ENCODE measurements at places on chromosomes 2 and 18.

DNA sequence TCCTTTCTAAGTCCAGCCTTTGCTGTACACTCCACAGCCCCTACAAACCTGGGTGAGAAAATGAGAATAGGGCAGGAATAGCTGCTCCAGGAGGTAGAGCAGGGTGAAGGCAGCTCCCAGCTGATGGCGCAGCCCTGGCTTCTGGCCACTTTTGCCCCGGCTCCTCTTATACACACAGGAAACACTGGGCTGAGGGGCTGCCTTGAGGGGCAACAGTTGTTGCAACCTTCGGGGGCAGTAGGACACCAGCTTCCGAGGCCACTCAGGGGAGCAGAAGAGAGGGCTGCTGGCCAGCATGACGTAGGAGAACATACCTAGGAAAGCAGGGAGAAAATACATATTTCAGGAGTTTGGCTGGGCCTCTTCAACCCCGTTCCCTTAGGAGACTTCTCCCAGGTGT lies 8.1 kb downstream of the GGCX start:
- DNase-seq: no peak

DNA sequence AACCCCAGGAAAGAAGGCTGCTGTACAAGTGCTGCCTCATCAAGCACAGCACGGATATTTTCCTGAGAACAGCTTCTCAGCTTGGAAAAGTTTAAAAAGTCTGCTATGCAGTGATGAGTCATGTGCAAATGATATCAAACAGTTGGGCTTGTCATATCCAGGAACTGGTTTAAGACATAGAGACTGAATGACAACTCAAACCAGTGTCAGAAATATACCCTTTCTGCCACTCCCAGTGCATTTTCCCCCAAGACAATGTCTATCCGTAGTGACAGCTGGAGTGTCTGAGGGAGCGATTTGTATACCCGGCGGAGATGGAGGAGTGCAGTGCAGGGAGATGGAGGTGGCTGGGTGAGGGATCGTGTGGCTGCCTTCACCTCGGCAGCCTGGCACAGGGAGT lies 28.2 kb downstream of the SOX11 start:
- no peak for DNase-seq

DNA sequence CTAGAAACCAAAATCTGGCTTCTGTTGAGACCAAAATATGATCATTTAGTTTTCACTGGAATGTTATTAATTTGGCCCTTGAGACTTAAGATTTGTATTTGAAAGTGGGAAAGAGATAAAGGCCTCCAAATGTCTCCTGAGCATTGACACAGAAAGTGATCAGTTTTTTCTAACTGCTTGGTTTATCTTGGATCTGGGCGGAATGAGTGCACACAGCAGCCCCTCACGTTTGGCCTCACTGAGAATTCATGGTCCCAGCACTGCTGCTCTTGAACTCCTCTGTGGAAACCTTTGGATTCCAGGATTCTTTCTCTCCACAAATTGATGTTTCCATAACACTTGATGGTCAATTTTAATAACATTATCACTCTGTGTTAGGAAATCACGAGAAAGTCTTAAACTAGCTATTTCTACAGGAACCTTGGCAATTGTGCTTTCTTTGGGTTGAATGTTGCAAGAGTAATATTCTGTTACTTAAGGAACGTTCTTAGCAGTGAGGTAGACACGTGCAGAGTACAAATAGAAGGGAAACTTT lies 180.3 kb upstream of the BCL2L11 start:
- no peak for DNase-seq

- no peak for DNase-seq
Measured at GRCh38 chr2:119491776-119492525, 32.3 kb downstream of the SCTR start.

- DNase-seq: no peak
Measured at GRCh38 chr2:49861821-49862220, 707.5 kb upstream of the FSHR start.

GRCh38 chr18:69330385-69331005 lies 70.2 kb upstream of the DOK6 start:
- DNase-seq: no peak

- peak; percentile 33 for DNase-seq
Measured at GRCh38 chr2:210496512-210496911, 20.0 kb upstream of the LANCL1 start.

DNA sequence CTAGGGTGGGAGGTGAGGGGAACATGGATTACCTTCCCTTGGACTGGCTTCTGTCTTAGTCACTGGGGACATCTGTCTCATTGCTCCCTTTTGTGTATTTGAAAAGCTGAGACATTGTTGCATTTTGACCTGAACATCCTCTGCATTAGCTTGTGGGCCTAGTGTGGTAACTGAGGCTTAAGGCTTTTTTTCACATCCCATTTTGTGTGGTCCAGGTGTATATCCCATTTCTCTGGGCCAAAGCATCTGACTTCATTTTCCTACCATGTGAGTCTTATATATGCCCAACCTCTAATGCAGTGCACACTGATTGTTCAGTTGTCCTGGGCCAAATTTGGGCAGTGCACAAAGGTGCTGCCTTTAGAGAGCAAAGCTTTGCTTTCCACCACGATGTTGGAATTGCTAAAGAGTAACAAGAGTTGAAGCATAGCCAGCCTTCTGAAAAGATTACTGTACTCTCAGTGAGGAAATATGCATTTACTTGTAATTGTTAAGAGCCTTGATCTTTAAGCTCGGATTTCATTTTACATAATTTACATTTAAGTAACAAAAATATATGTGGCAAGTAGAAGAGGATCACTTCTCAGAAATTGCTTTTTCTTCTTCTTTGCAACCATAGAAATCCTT lies 13.3 kb downstream of the PRKCE start:
- no peak for DNase-seq

DNA sequence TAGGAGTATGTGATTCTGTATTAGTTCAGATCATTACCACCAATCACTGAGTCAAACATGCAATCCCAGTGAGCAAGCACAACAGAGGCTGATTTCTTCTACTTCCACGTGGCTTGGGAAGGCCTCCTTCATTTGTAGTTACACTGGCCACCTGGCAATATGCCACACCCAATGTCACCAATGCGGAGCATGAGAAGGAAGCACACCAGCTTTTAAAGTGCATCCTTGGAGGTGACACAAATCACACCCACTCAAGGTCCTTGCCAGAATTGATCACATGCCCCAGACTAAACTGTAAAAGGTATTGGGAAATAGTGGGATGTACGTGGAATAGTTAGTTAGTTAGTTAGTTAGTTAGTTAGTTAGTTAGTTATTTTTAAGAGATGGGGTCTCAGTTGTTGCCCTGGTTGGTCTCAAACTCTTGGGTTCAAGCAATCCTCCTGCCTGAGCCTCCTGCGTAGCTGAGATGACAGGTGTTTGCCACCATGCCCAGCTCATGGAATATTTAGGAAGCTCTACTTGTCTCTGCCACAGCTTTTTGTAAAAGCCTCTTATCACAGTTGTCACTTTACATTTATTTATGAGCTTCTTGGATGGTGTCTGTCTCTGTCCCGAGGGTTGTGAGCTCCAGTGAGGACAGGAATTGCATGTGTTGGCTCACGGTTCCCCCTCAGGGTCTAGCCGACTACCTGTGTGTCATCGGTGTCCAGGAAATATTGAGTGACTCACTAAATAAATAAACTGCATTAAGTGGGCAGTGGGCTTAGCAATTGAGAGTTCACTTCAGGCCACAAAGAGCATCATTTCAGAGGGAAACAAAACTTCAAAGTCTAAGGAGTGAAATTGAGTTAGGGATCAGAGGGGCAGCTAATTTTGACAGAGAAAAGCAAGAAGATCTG lies 28.1 kb upstream of the CAB39 start:
- no peak for DNase-seq
